DMS153 (cell line): ENCODE measurements at places on chromosomes 5 and 9.

- no peak for DNase-seq
These were observed 547.2 kb downstream of the LRRC70 start for GRCh38 chr5:63125862-63126261.

- DNase-seq = no peak
These were observed 372.7 kb downstream of the ICE1 start for GRCh38 chr5:5795074-5795771.

- DNase-seq = no peak
These were observed 384.3 kb downstream of the YTHDC2 start for GRCh38 chr5:113897748-113898147.

- DNase-seq = no peak
These were observed 29.9 kb downstream of the RUSC2 start for GRCh38 chr9:35519692-35520363.

DNA sequence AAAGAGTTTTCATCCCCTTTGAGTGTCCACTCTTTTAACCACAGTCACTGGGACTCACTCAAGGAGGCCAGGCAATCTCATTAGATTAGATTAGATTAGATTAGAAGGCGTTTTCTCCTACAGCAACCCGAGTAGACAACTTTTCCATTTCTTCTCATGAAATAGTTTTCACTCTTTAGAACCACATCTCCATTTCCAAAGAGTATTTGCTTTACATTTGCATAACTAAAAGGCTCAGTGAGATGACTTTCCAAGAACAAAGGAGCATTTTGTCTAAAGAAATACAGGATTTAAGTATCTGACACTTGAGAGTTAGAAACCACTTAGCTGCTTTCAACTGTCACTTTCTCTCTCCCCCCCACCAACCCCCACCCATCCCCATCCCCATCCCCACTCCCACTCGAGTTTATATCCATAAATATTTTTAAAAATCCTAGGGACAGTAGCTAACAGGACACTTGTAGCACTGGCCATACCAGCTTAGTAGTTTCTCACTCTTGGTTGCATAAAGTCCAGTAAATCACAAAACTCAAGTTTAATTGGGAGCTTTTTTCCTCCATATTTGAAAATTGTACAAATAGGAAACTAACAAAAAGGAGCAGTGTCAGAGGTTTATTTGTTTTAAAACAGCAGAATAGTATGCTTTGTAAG, 2202.9 kb upstream of the WWC1 start:
- no peak for DNase-seq

DNA sequence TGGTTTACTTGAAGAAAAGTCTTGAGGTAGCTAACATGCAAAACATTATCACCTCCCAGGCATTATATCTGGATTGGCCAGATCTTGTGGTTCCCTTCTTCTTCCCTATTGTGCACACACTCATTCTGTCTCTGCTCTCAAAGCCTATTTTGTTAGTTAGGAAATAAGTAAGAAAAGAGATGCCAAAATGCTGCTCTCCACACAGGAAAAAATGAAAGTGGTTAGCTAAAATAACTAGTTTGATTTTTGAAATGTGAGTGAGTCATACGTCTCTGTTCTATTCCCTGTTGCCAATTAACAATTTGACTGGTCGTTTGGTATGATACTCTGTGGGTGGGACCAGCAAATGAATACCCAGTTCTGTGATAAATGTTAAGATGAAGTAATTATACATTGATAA, 28.1 kb downstream of the LMNB1 start:
- no peak for DNase-seq

- no peak for DNase-seq
These were observed 69.4 kb downstream of the RIGI start for GRCh38 chr9:32456564-32456963.

DNA sequence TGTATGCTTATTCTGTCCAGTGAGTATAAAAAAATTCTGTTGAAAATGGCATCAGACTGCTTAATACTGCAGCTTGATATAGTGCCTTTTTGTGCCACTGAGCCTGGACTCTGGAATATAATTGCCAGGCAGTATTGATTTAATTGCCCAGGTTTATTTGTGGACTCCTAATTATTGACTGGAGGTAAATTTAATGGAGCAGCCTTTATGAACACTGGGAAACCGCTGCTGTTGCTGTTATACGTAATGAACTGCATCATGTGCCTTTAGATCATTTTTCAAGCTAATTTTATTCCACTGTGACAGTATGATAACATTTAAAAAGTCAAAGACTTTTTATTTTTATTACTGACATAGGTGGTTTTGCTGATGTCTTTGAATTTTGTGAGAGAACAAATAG, 90.2 kb upstream of the SH3GL2 start:
- no peak for DNase-seq
